ENCODE measurements at places on chromosomes 5 and 9.

DNA sequence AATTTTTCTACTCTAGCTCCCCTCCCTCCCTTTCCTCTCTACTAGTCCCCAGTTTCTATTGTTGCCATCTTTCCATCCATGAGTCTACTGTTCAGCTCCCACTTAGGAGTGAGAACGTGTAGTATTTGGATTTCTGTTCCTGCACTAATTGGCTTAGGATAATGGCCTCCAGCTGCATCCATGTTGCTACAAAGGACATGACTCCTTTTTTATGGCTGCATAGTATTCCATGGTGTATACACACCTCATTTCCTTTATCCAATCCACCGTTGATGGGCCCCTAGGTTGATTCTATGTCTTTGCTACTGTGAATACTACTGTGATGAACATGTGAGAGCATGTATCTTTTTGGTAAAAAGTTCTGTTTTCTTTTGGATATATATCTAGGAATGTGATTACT is 138.9 kb upstream of the MSX2 start:
- DNase-seq: no peak

GRCh38 chr5:137072361-137073115 is 426.6 kb downstream of the SPOCK1 start:
- no peak for DNase-seq

DNA sequence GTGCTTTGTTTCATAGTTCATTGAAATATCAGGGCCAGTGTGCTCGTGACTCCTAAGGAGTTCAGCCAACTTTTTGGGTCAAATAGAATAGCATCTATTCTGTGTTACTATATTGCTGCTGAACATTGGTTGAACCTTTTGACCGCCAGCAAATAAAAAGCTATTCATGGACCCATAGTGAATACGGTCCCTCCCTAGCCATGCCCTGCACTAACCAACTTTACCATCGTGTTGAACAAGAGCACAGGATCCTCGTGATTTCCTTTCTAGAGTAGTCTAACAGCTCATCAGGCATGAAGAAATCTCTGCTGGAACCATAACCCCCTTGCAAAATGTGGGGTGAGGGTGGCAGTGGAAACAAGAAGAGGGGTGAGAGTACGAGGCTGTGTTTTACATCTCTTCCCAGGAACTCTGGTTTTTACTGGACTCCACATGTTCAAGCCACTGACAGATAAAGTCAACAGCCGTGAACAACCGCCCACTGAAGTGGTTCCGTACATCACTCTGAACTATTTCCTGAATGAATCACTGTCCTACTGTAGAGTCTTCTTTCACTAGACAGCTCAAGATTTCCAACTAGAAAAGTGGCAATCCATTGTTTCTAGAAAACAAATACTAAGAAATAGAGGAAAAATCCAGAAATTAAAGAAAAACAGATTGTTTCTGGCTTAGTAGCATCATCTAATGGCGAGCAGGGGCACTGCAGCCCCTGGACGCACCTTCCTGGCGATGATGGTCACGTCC is 70.1 kb upstream of the SPATA31E1 start:
- peak; percentile 28 for DNase-seq

DNA sequence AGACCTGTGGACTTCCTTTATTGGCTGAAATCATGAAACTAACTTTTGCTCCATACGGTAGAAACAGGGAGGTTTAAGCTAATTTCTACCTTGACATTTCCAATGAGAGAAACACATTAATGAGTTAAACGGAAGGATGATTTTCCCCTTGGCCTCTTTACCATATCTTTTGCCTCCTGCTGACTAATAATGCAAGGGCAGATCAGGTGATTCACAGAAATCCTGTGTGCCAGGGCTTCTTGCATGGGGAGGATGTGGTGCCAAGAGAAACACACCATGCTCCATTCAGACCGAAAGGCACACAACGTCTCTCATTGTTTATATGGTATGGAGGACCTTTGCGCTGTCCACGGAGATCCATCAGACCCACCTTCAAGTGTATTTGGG is 17.4 kb upstream of the PRLR start:
- DNase-seq: no peak

GRCh38 chr5:91123901-91124300 is 259.2 kb downstream of the ARRDC3 start:
- DNase-seq: no peak

DNA sequence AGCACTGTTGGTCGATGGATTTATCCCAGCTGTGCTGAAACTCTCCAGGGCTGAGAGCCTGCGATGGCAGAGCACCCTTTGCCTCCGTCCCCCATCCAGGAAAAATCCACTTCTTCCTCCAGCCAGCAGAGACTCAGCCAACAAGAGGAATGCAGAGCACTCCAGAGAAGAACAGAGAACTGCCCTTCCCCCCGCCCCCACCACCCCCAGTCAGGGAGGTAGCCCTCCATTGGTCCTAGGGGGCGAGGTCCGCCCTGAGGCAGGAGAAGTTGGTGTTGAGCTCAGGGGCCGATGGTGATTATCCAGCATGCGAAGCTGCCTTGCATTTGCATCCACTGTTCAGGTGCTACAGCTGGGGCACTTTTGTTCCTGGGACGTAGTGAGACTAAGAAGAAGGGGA is 9.0 kb downstream of the TLX3 start:
- DNase-seq: no peak

DNA sequence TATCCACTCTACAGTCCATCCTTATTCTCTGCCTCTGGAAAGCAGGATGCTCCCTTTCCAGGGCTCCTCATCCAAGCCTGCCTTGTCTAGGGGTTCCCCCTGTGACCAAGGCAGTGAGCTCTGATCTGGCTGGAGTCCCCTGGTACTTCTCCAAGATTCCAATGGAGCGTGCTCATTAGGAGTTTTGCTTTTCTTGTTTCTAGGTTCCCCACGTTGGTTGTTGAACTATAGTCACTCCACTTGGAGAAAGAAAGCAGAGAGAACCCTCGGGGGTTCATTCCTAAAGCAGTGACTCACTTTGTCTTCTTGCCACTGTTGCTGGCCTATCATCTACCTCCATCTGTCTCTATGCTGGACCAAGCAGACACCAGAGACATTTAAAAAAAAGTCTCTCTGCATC is 192.6 kb downstream of the TLE4 start:
- DNase-seq: peak; percentile 96

DNA sequence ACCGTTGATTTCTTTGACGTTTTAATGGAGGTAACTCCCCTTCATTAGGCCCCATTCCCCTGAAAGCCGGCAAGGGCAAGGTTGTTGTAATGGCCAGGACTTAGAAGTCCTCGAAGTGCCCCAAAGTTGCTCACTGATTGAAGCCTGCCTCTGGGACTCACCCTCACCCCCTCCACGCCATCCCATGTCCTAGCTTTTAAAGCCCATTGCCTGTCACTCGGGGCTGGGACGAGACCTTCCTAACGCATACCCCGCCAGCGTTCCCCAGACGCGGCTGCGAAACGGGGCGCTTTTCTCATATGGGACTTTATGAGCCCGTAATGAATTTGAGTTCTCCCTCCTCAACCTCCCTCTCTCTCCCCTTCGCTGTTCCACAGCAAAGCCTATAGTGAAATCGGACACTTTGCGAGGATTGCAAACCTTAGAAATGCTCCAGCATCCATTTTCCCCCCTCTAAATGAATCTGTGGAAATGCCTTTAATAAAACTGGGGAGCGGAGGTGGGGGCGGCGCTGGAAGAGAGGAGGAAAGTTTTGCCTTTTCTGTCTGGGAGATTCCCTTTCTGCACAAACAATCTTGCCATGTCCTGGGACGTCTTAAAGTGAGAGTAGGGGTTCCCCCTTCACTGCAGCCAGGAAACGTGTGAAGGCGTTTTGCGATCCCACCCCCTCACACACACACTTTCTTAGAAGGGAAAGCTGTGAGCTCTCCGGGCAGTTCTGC is 1.5 kb downstream of the PAPPA start:
- no peak for DNase-seq

DNA sequence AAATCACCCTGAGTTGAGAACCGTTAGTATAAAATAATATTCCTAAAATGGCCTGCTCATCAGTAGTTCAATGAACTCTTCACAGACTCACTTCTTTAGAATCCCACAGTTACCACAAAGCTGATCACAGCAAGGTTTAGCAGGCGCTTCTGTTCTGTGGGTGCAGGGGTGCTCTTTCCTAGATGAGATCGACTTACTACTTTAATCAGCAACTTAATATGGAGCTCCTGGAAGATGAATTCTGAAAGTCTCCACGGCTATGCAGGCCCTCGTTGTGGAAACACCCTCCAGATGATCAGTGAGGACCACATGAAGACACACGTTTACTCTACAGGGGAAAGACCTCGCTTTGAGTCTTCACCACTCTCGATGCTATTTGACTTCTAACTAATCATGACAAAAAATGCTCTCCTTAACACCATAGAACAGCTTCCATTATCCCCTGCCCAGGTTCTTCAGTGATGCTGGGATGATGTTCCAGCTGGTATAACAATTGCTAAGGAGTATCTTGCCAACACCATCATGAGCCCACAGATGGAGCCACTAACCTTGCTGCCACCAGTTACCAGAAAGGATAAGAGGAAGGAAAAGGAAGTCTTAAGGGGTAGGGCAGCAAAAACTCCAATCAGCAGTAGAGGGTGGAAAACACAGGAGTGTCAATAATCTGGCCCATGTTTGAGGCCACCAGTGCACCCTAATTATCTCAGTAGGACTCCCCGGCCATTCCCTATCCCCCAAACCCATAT is 17.9 kb upstream of the GPX8 start:
- no peak for DNase-seq

GRCh38 chr9:98506422-98507054 is 202.2 kb downstream of the GABBR2 start:
- no peak for DNase-seq

DNA sequence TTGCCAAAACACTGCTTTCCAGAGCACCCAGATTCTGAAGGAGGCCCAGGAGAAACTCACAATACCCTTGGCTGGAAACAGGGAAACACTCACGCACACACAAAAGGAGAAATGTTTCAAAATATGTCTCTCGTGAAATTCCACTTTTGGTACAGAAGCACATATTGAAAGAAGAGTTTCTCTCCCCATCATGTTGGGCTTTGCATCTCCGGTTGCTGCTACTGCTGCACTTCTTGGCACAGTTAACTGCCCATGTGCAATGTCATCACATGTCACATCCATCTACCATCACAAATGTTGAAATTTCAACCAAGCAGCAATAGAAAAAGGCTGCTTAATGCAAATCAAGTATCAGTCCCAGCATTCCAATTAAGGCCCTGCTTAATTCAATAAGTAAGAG is 72.1 kb downstream of the ABCA1 start:
- no peak for DNase-seq

DNA sequence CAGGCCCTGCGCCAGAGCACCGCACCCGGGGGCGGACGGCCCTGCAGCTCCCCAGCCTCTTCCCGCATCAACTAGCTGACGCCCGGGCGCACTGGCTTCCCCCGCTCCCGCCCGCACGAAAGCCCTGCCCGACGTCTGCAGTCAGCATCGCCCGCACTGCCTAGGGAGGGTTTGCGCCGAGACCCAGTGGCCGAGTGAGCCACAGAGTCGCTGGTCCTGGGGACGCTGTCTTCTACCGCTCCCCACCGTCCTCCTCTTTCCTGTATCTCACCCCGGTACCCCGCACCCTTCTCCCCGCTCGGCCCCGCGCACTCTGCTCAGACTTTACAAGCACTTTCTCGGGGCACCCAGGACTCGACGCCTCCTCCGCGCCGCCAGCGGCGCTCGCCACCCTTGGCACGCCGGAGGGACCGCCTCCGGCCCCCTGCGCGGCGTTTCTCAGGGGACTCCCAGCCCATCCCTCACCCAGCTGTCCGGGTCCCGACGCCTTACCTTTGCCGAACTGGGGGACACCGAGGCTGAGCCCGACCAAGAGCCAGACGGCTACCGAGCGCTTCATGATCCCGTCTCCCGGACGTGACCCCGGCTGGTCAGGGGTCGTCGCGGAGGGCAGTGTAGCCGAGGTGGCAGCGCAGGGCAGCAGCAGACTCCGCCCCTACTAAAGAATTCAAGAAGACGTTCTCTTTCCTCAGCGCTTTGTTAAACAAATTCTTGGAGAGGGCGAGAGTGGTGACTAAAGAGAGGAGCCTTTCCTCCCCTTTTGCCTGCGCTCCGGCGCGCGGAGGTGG is 670 bp downstream of the EDIL3 start:
- no peak for DNase-seq

DNA sequence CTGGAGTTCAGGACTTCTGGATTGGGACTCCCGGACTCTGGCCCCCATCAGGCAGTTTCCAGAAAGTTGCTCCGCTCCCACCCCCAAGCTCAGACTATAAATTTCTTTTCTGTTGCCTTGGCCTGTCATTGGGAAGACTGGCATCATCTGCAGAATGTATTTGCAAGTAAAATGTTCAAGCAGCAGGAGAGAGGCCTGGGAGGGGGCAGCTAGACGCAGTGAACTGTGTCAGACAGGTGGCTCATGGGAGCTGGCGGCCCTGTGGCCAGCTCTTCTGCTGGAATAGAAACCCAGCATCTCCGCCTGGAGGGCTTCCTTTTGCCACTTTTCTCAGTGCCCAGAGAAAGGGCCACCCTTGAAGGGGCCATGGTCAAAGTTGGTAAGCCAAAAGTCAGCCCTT is 16.0 kb downstream of the INSYN2B start:
- DNase-seq: no peak

DNA sequence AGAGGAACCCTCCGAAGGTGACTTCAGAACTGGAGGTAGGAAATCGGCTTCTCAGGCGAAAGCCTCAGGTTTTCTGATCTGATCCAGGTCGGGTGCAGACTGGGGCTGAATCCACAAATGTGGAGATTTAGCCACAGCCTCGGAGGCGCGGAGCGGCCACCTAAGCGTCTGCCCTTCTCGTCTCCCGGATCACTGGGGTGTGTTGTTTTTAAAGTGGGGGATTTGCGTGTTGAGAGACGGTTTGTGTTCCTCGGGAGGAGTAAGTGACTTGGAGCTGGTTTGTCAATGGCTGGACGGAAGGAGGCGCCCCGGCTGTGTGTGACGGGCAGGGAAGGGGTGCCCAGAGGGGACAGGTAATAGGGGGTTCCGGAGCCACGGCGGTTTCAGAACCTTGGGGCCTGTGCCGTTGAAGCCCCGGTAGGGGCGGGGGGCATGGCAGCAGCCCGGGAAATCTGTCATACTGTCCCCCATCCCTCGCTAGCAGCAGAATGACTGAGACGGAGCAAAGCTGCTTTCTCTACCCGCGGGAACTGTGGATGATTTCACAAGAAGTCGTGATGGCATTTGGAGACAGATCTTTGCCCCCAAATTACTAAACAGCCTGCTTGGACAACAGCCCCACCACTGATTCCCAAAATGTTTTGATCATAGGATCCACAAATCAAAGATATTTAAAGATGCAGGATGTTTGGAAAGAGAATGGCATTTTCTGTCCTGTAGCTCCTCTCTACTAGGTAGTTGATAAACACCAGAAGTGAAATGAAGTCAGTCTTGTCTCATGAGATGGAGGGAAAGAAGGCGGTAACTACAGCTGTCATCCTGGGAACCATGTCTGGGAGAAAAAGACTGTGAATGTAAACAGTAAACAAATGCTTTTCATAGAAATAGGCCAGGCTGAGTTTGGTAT is 216.5 kb downstream of the PDZD2 start:
- DNase-seq: no peak

- no peak for DNase-seq
These were observed 81.3 kb downstream of the STK10 start for GRCh38 chr5:172106511-172107356.

- DNase-seq: no peak
These were observed 47.2 kb downstream of the MAST4 start for GRCh38 chr5:66643387-66643786.

- DNase-seq: no peak
These were observed 537.6 kb downstream of the CETN3 start for GRCh38 chr5:89871906-89872305.

GRCh38 chr5:57834829-57835608 is 352.4 kb upstream of the ACTBL2 start:
- DNase-seq: no peak

Data from AG04449 (cell line).